ENCODE measurements at places on chromosomes 5 and 9.

- no peak for DNase-seq
Observed at GRCh38 chr5:53386341-53386740, 94.1 kb upstream of the FST start.

GRCh38 chr9:96646081-96646991, 8.8 kb downstream of the PRXL2C start:
- DNase-seq: no peak

DNA sequence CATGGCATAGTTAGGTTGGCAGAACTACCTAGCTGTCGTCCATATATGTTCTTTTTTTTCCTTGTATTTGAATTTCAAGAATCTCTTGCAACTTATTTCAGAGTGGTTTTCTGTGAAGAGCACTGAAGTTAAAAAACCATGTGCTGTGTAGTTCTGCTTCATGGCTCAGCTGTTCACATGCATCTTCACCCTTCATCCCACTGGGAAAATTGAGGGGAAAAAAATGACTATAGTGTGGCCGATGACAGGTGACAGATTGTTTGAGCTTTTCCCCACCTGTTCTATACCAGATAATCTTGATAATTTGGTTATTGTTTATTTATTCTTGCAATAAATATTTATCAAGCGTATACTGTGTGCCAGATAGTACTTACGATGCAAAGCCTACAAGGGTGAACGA, 77.8 kb downstream of the AOPEP start:
- DNase-seq: no peak

DNA sequence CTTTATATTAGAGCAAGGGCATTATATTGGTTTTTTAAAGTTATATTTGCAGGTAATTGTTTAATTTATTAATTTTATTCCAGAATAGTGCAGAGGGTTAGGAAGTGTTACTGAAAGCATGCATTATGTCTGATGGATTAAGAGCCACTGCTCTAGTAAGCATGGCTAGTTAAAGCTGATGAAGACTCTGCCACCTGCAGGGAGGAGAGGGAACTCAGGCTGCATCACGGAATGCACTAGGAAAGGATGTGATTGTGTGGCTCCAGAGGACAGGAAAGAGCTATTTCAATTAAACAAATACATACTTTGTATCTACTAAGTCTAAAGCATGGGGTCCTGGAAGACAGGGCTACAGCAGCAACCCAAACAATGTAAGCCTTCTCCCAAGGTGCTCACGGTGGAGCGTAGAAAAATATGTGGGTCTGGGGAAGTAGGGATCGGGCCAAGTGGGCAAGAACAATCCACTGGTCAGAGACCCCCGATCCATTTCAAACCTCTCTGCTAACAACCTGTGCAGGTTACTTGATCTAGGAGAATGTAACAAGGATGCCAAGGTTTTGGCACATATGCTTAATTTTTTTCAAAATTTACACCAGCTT, 15.3 kb upstream of the GRXCR2 start:
- DNase-seq: no peak

GRCh38 chr9:124480621-124480981, 26.6 kb downstream of the NR5A1 start:
- no peak for DNase-seq
